ENCODE measurements at places on chromosomes 16 and 17.

- no peak for DNase-seq
These were observed 80.9 kb downstream of the PARN start for GRCh38 chr16:14548933-14549788.

DNA sequence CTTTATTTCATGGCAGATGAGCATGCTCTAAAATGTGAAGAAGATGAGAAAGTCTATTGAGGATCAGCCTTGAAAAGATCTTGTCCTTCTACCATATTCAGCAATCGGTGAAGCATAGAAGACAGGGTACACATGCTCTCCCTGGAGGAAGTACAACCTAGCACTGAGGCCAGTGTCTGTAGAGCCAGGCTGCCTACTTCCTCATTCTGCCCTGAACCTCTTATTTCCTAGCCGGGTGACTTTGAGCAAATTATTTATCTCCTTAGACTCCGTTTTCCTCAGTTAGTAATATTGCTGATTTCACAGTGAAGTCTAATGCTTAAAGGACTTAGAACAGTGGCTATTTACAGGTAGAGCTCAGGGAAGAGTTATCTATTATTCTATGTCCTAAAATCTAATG is 58.4 kb downstream of the TMEM100 start:
- DNase-seq = no peak

- no peak for DNase-seq
These were observed 3.3 kb downstream of the SLC6A4 start for GRCh38 chr17:30232015-30232823.

DNA sequence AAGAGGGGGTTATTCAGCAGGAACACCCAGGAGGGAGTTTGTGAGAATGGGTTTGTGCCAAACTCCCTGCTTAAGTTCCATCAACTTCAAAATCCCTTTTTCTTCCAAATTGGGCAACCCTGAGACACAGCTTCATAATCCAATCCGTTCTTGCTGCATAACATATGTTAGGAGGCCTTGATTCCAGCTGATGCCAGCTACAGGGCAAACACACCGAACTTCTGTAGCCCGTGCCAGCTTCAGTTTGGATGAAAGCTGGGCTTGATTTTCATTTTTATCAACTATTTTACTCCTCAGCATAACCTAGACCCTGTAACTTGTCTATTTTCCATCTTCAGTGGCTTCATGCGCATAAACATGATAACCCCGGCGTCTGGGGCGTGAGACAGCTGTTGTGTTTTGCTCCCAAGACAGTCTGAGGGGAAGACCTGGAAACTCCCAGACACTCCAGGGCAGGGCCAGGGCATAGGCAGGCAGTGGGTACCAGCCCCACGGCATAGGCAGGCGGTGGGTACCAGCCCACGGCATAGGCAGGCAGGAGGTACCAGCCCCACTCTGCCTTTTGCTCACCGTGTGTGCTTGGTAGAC is 220.4 kb downstream of the C16orf95 start:
- DNase-seq = no peak

GRCh38 chr16:15648135-15648730 is 1.8 kb upstream of the NDE1 start:
- DNase-seq = no peak

GRCh38 chr16:81676066-81676882 is 102.8 kb upstream of the PLCG2 start:
- DNase-seq = no peak

- DNase-seq = no peak
These were observed 1.1 kb downstream of the PARN start for GRCh38 chr16:14628806-14629611.

DNA sequence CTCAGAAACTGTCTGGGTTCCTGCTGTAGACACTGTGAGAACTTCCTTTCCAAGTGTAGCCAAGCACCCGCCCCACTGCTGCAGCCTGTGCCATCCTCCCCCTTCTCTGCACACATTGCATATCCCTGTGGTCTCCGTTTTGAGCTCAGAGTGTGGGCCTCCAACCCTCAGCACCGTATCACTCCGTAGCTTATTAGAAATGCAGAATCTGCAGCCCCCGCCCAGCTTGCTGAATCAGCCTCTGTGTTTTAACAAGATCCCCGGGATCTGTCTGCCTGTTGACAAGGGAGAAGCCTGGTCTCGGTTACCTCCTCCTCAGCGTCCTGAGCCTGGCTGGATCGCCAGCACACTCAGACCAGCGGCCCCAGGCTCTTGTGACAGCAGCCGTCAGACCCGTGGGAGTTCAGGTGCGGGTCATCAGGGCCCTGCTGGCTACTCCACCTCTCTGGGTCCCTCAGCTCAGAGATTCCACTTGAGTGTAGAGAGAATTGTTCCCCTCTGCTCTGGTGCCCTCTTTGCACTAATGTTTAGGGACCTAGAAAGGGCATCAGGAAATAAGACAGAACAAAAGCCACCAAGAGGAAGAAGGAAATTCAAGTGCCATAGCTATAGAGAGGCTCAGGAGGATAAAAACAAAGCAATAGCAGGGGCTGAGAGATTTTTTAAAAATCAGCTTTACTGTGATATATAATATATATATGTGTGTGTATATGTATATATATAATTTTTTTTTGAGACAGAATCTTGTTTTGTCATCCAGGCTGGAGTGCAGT is 92.3 kb downstream of the PITPNC1 start:
- no peak for DNase-seq

- no peak for DNase-seq
These were observed 306.2 kb downstream of the CPPED1 start for GRCh38 chr16:12497526-12497925.

GRCh38 chr16:85377388-85378144 is 235.6 kb upstream of the GSE1 start:
- no peak for DNase-seq

DNA sequence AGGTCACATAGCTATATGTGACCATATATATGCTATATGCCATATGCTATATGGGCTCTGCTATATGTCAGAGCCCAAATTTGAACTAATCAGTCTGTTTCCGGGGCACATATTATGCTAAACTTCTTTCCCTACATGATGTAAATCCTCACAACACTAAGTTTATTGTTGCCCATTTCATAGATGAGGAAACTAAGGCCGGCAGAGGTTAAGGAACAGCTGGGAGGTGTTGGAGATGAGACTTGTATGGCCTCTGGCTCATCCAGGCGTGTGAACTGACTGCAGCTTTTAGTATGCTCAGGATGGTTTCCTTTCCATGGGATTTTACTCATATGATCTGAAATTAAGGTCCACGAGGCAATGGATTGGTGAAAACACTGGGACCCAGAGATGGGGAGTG is 17.5 kb upstream of the CNOT1 start:
- DNase-seq = no peak

- no peak for DNase-seq
These were observed 11.4 kb upstream of the RILP start for GRCh38 chr17:1661045-1661444.
